ENCODE measurements at places on chromosomes 1 and 21. TPM values are rescaled to one million over a fixed set of nuclear protein-coding genes. Genes with fewer than 3 reads are reported as not detected.

DNA sequence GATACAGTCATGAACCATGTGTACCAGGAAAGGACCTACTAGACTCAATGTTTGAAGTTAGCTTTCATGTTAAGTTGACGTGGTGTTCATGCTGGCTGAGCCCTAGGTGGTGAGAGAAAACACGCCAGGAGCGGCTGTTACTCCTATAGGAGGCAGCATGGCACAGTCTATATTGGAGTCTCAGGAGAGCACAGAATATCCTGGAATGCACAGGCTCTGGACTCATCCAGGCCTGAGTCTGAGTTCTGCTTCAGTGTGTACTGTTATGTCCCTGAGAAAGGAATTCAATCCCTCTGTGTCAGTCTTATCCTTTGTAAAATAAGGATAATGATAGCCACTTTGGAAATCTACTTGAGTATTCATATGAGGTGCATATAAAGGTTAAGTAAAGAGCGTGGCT is 41.2 kb downstream of the DPT start:
- DNase-seq: no peak

RBBP5 gene
- total RNA-seq: 23.8 TPM

GRCh38 chr1:220217383-220217988 is 54.8 kb downstream of the RAB3GAP2 start:
- no peak for DNase-seq

DNA sequence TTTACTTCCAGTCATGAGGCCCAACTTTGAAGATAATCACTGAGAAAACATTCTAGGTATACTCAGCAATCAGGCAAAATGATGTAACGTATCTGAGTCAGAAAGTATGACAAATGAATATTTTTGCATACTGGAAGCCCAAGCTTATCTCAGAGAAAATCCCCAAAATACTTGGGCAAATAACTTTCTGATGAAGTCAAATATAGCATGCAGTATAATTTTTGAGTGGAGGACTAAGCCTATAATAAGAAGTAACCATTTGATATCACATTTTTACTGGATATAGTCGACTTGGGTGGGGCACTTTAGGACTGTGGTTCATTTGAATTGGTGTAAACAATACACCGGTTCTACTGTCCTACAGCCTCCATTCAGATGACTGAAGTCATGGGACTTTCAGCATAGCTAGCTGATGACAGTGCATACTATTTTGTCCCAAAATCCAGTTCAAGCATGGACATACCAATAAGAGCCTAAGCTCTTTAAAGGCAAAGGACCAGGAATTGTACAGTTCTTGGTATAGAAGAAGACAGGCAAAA is 2.3 kb upstream of the GADD45A start:
- no peak for DNase-seq

DNA sequence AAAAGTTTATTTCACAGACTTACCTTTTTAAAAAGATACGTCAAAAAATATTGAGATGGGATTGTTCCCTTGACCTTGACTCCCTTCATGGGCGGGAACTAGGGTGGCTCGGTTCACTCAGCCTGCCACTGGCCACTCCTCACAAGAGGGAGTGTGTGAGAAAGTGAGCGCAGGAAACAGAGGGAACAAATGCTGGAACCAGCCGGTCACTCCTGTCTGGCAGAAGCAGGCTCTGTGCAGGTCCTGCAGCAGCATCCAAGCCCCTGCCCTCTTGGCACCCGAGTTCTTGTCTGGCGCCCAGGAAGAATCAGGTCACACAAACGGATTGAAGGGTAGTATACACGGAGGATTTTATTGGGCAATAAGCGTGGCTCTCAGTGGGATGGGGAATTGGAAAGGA is 58.9 kb downstream of the ZNF648 start:
- DNase-seq: no peak

RIPPLY3 gene
- not detected for total RNA-seq

DNA sequence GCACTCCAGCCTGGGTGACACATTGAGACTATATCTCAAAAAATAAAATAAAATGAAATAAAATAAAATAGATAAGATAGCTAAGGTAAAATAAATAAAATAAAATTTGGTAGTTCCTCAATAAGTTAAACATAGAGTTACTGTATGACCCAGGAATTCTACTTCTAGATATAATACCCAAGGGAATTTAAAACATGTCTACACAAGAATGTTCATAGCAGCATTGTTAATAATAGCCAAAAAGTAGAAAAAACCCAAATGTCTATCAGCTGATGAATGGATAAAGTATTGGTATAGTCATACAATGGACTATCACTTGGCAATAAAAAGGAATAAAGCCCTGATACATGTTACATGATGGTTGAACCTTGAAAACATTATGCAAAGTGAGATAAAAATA is 47.8 kb downstream of the CEP350 start:
- no peak for DNase-seq

CLEC20A gene
- not detected for total RNA-seq

ADAMTS5 gene
- total RNA-seq: not detected

KCND3 gene
- total RNA-seq: not detected

ITGB2 gene
- total RNA-seq: 448 TPM

DNA sequence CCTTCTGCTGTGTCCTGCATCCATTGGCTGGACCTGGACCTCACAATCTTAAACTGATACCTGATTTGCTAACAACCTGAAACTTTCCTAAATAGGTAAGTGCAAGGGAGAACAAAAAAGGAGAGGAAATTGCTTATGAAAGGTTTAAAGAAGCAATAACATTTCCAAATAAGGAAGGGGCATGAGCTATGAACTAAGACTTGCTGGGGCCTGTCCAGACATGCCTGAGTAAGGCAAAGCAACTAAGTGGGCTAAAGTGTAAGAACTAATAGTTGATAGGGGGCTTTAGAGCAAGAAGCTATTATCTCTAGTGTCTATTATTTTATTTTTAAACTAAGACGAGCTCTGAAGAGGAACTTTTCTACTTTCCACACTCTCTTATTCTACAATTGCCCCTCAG is 11.6 kb downstream of the JMJD4 start:
- no peak for DNase-seq

DNA sequence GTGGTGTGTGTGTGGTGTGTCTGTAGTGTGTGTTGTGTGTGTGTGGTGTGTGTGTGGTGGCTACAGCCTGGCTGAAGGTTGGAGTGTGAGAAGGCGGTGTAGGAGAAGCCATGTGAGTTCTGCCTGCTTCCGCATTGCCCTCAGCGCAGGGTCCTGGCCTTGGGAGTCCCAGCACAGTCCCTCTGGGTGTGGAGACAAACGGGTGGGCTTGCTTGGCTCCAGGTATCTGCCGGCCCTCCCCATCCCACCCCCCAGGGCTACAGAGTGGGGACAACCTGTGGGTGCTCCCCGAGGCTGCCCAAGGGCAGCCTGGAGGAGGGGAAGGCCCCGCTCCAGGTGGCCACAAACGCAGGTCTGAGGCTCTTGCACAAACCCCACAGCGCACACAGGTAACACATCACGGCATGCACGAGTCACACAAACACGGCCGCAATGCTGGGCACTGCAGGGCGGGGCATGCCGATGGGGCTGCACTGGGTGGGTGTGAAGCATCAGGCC is 31.7 kb upstream of the ADARB1 start:
- DNase-seq: no peak

DNA sequence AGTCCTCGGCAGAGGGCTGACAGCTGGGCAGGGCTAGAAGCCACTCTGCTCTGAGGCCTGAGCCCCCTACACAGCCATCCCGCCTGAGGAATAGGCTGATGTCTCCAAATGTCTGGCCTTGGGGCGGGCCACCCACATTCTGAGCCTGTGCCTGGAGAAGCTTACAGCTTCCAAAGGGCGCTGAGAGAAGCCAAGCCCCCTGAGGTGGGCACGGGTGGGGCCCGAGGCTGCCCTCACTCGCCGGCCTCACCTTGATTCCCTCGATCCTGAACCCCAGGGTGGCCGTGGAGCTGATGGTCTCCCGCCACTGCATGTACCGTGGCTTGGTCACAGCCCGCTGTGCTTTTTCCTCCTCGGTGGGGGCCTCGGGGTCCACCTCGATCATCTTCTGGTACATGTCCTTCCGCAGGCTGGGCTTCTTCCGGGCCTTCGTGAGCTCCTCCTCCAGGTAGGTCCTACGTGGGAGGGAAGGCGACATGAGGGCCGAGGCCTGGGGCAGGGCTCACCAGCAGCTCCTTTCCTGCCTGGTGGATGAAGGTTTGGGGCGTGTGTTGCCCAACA is 93.2 kb downstream of the STUM start:
- peak; percentile 35 for DNase-seq

DNA sequence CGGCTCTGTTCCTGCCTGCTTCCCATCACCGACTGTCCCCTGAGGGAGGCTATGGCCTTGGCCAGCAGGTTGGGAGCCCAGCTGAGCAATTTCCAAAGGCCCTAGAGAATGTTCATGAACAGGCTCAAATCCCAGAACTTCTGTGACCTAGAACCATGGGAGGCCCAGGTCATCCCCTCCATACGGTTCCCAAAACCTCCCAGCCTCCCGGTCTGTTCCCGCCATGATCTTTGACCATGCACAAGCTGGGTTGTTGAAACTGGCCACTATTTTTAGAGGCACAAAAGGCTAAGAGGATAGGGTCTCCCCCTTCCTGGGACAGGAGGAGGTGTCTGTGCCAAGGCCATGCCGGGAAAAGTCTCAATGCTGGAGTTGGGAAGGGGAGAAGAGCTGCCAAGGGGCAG is 27.5 kb downstream of the EPHA2 start:
- DNase-seq: no peak

GRCh38 chr1:56547473-56547872 is 31.9 kb downstream of the PLPP3 start:
- DNase-seq: no peak

ADAMTS4 gene
- 0.89 TPM for total RNA-seq

DNA sequence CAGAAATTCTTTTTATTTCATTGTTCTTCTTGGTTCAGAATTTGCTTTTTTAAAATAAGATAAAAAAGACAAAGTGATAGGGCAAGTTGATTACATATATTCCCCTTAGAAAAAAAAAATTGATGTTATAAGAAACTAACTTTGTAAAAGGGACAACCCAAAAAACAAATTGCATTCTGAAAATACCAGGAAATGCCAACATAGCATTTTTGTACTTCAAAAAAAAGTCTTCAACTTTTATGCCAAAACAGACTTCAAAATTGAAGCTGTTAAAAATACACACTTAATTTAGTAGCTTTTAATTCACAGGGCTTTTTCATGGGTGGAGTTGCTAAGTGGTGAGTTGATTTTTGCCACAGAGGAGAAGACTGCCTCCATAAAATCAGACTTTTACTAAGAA is 70.9 kb downstream of the ODF2L start:
- no peak for DNase-seq

CLCA4 gene
- not detected for total RNA-seq

DNA sequence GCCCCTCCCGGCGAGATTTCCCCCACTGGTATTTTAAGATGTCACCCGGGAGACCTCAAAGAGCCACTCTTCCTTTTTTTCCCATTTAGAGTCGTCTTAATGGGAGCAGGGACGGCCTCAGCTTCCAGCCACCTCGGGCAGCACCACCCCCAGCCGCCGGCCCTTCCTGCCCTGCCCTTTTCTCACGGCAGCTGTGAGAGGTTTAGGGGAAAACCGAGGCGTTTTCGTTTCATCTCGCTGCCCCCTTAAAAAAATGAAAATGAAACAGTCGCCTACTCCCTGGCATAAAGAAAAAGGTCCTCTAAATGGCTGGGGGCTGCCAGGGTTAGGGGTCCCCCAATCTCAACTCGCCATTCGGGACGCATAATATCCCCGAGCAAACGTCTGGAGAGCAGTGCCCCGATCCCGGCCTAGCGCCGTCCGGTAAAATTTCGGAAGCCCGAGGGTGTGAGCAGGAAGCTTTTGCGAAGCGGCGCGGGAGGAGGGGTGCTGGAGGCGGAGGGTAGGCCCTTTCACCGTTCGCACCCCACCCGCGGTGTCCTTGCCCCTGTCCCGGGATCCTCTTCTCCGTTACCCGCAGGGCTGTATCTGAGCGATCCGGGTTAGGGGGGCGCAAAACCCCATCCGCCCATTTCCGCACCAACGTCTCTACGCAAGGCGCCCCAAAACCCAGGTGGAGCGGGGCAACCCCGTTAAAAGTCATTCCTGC is 1.2 kb downstream of the RUNX3 start:
- peak; percentile 82 for DNase-seq

DNA sequence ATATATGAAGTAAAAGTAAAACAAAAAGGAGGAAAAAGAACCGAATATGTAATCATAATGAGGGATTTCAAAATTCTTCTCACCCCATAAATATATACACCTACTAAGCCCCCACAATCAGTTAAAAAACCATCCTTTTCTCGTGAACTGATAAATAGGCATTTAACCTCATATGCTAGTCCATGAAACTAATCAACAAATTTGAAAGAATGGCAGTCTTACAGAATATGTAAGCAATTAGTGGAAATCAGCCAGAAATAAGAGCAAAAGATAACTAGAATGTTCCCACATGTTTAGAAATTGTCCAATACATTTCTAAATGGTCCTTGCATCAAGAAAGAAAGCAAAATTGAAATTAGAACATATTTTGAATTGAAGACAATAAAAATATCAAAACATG is 849.4 kb upstream of the CXADR start:
- DNase-seq: no peak

NFASC gene
- 0.36 TPM for total RNA-seq

Measured in natural killer cell treated with Interleukin-12 subunit alpha and Interleukin-12 subunit beta and Interleukin-15 and Interleukin-18, amount 100 ng/mL, for 72 hours (primary cell).